ENCODE measurements at places on chromosomes 7 and 10. TPM values are rescaled to one million over a fixed set of nuclear protein-coding genes. Genes with fewer than 3 reads are reported as not detected.

DNA sequence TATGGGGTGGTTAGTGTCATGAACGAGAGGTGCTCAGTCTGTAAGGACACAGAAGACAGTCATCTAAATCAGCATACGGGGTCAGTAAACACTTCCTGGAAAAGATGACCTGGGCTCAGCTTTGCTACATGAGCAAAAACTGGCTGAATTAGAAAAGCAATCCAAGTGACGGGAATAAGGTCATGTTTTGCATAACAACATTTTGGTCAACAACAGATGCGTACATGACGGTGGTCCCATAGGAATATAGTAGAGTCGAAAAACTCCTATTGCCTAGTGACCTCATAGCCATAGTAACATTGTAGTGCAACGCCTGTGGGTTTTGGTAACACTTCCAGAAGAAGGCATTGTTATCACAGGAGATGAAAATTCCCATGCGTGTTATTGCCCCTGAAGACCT lies 92.9 kb downstream of the CTNNA3 start:
- DNase-seq = no peak

DNA sequence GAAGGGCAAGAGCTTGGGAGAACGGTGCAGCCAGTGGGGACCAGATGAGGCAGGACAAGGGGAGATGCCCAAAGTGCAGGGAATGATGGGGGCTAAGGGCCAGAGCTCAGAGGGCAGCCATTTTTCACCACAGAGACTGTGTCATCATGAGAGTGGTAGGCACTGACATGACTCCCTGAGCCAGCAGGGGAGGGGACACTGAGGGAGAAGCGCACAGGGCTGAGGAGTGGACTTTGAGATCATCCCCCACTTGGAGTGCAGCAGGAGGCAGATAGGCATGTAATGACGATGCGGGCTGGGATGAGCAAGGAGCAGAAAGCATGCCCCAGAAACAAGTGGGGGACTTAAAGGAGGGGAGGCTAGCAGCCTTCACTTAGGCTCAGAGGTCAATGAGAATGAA lies 5.2 kb upstream of the SMKR1 start:
- DNase-seq = no peak

- DNase-seq = no peak
Measured at GRCh38 chr10:2214092-2214491, 476.8 kb upstream of the ADARB2 start.

DNA sequence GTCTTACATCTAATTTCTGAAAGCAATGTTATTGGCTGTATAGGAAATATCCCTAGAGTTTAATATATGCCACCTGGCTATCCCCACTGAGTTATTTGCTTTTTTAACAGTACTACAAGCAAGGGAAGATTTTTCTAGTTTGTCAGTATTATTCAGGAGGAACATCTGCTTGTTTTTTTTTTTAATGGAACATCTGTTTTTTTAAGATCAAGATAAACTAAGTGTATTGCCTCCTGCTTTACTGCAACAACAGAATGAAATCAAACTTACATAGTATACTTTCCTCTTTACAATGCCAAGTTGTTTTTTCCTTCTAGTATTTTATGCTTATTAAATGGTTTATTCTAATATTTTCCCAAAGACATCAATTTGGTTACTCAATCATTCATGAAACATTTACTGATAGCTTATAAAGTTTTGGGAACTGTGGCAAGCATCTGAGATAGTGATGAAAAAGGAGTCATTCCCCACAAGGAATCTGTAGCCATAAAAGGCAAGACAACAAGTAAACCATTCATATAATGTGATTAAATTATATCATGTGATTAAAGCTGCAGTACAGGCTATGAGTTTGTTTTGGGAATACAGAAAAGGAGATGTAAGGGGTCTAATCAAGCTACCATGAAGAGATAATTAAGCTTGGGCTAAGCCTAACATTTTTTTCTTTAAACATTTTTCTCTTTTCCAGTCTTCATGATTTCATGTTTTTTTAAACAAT lies 17.4 kb downstream of the MTPN start:
- DNase-seq = no peak

DNA sequence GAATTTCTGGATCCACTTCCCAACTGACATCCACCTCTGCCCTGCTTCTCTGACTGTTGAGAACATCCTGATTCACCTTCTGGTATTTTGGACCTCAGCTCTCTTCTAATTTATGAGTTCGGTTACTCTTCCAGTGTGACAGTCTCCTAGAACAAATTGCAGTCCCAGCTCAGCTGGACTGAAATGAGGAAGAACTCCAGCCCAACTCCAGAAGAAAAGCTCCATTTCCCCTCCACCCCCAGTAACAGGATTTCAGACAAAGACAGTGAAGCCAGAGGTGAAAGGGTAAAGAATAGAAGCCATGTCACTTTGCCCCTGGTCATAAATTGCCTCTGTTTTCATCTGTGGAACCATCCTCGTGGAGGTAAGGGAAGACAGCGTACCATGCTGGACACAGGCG lies 26.2 kb upstream of the INHBA start:
- no peak for DNase-seq

DNA sequence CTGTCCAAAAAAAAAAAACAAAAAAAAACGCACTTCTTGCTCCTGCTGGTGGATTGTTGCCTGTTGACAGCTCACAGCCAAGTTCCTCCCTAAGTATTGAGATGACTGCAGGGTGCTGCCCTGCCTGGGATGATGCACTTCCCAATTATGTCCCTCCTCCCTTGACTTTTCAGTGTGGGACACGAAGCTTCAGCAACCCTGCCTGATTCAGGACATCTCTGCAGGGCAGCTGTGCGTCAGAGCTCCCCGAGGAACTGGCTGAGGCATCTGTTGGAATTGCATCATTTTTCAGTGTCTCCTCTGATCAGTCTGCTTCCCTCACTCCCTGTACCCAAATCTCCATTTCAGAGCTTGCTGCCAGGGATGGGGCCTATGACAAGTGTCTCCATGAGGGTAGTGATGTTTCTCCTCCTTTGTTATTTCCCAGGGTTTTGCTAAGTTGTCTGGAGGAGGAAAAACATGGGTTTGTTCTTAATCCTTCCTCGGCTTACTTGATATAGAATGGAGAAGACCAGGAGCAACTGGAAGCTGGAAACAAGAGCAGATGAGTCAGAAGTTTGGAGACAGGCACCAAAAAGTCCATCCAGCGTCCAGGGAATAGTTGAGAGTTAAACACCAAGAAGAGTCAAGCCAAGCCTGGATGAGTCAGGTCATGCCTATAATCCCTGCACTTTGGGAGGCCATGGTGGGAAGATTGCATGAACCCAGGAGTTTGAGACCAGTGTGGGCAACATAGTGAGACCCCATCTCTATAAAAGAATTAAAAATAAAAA lies 355.1 kb downstream of the GALNT17 start:
- DNase-seq = no peak

TAS2R41 gene
- not detected for total RNA-seq

FMC1 gene
- 10.8 TPM for total RNA-seq

ANKRD7 gene
- 6.1 TPM for total RNA-seq

RNF32 gene
- 1.8 TPM for total RNA-seq

ANKRD61 gene
- not detected for total RNA-seq

IQUB gene
- 7.8 TPM for total RNA-seq
